Activated CD4-positive, alpha-beta T cell treated with anti-CD3 and anti-CD28 coated beads, Interleukin-2, amount 50 U/mL, for 48 hours (primary cell): ENCODE measurements at places on chromosomes 6 and 20.

DNA sequence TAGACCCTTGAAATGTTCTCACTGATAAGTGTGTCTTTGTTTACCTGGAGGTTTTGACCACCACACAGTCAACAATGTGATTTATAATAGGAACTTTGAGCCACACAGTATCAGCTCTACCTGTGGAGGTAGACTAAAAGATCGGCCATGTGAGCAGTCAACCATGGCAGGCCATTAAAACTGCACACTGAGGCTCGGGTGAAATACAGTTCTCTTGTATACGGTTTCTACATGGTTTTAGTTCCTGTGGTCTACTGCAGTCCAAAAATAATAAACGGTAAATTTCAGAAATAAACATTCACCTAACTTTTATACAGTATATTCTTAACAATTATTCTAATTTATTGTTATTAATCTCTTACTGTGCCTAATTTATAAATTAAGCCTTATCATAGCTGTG is 47.2 kb downstream of the TRIM38 start:
- DNase-seq: no peak

DNA sequence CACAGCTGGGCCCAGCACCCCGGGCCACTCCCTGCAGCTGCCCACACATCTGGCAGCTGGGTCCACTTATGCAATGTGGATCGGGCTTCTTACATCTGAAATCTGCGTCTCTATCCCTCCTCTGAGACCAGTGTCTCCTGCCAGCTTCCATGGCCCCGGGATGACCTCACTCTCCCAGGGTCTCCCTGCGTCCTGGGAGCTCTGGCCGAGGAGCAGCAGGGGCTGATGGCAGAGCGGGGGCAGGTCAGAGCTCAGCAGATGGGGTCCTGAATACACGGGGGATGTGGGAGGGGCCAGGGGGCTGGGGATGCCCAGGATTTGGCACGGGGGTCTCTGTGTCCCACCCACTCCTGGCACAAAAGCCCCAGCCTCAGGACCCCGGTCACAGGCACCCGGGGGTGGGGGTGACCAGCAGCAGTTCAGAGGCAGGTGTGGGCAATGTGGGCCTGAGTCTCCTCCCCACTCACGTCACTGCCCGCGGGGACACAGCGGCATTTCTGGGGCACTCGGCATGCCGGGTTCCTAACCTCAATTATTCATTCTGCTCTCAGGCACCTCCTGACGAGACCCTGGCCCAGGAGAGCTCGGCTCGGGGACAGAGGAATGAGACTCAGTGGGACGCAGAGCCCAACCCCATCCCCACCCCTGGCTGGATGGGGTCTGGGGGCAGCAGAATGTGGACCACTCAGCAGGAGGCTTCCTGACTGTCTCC is 16.4 kb downstream of the CHRNA4 start:
- no peak for DNase-seq

GRCh38 chr6:44787254-44787834 is 399.8 kb downstream of the CDC5L start:
- DNase-seq: peak; percentile 6

DNA sequence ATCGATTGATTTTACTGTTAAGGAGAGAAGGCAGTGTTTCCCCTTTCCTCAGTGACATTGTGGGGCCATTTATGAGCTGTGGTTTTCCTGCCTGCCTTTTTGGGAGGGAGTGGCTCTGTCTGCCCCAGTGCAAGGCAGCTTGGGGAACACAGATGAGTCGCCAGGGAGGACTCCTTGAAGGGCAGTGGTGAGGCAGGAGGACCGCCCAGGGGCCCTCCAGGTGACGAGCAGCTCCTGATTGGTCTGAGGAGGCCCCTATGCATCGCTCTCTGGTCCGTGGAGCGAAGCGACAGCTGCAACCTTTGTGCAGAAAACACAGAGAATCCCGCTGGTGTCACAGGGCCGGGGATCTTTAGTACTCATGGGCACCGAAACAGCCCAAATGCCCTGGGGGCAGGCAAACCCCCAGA is 100.3 kb downstream of the TMEM242 start:
- DNase-seq: no peak

GRCh38 chr6:34082864-34083626 is 62.8 kb downstream of the GRM4 start:
- DNase-seq: no peak

DNA sequence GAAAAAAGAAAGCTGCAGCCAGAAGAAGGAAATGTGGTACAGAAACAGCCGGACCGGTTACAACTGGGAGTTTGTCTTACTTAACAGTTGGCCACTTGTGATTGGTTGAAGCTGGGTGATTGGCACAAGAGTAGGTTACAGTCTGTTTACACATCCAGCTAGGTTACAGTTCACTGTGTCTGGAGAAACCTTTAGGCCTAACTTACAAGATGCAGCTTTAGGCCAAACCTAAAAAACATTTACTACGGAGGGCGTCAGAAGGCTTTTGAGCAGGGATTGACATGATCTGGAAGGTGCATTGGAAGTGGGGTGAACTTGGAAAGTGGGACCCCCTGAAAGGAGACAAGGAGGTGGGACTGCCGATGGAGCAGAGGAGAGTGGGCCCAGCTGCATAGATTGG is 122.3 kb downstream of the BANF2 start:
- DNase-seq: no peak

DNA sequence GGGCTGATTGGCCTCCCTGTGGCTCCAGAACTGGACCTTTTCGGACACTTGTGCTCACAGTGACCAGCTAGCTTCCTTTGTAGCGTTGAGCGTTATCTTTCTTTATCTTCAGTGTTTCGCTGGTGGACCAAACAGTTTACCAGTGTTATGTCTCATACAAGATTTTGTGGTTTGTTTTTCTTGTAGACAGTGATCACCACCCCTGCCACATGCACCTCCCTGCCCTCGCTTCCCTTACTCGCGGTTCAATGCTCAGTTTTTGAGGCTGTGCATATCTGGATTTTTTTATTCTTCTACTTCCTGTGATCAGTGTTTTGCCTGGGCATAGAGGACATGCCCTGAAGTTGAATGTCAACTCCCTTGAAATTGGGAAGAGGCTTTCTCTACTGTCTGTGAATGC is 16.4 kb downstream of the MYT1 start:
- no peak for DNase-seq

GRCh38 chr6:31462026-31462963 is 35.6 kb upstream of the MICB start:
- no peak for DNase-seq

DNA sequence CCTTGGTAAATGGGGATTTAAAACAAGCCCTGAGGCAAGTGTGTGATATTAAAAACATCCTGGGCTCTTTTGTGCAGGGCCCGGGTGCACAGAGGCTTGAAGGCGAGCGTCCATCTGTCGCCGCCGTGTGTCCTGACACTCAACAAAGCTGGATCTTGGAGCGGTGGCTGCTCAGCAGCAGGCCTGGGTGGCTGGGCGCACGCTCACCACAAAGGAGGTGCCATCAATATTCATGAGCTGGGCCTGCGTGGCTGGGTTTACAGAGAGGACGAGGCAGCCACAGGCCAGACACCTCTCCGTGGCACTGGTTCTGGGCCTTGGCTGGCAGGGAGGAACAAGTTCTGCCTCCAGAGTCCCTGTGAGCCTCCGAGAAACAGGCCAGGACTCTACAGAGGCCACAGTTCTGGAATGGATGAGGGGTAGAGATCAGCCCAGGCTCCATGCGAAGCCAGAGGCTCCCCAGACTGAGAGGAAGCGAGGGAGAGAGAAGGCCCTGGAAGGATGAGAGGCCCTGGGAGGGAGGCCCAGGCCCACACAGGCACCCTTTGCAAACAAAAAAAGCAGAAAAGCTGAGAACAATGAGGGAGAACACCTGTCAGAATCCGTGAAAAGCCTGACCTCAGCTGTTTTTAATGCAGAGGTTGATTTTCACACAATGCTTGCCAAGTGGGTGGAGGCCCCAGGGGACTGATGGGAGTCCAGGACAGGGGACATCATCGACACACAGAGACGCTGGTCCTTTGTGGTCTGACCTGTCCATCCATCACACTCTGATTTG is 21.9 kb downstream of the BHLHE23 start:
- no peak for DNase-seq

DNA sequence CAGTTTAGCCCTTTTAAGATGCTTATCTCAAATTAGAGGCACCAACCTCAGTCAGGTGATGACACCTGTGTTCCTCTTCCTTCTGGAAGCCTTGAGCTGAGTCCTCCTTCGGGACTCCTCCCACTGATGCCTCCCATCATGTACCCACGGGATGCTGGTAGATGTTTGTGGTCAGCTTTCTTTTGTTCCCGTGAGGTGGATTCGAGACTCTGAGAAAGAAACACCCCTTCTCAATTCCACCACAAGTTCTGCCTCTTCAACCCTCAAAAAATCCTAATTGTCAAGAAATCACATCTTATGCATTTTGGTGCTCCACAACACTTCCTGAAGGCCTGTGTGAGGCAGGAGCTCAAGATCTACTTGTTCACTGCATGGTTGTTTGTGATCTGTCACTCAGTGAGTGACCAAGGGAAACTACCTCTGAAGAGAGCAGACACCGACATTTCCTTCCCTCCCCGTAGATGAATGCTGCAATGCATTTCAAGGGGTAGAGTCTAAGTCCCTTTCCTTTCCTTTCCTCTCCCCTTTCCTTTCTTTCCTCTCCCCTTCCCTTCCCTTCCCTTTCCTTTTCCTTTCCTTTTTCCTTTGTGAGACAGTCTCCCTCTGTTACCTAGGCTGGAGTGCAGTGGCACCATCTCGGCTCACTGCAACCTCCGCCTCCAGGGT is 50.5 kb downstream of the PCNA start:
- DNase-seq: no peak

DNA sequence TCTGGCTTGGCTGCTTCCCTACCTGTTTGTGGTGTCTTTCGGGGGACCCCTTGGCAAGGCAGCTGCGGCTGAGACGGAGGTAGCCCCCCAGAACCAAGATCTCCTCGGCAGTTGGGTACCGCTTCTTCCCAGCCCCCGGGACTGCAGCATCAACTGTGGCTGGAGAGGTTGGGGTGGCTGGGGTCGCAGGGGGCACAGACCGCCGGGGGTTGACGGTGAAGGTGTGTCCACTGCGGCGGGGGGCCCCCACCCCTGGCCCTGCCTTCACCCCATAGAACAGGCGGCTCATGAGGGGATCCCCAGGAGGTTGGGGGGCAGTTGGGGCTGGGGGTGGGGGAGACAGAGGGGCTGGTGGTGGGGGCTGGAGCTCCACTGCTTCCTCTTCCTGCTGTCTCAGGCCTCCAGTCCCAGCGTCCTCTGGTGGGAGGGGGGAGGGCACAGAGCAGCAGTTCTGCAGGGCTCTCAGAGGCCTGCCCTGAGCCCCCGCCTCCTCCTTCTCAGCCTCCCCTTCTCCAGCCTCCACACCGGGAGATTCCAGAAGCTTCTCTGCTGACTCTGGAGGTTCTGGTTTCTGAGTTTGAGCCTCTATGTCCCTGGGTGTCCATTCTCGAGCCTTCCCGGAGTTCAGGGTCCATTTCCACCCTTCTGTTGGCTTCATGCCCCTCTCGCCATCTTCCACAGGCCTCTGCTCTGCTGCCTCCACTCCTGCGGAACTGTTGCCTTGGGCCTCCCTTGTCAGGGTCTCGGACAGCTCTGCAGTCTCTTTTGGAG is 1.9 kb downstream of the PPP1R18 start:
- DNase-seq: peak; percentile 68

- DNase-seq: no peak
Observed at GRCh38 chr6:109117346-109118035, 22.2 kb downstream of the CEP57L1 start.

GRCh38 chr6:84615113-84615850 is 149.1 kb downstream of the TBX18 start:
- DNase-seq: no peak

DNA sequence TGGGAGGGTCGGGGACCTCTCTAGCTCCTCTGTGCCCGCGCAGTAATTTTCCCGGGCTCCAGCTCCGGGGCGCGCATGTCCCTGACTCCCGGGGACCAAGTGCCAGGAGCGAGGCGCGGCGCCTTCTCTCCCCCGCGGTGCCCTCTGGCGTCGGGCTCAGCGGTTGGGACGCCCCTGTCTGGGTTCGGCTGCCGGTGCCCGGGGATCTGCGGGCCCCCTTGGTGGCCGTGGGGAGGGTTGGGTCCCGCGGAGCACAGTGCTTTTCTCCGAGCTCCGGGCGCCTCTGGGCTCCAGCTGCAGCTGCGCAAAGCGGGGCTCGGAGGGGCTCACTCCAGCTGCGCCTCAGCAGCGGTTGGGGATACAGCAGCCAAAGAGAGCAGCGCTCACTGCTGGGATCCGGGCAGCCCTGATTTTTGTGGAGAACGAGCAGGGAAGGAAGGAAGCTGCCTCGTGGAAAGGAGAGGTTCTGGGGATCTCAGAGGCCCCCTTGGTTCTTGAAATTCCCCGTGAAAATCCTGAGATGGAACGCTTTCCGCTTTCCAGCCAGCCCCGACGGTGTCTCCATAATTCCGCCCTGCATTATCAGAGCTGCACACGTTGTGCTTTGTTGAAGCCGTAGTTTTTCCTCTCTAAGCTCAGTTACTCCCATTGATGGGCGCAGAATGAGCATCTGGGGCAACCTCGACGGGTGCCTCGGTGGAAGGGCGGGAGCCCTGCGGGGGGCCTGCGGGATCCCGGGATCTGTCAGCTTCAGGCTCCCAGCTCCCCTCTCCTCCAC is 861 bp downstream of the PPP1R14C start:
- DNase-seq: no peak

DNA sequence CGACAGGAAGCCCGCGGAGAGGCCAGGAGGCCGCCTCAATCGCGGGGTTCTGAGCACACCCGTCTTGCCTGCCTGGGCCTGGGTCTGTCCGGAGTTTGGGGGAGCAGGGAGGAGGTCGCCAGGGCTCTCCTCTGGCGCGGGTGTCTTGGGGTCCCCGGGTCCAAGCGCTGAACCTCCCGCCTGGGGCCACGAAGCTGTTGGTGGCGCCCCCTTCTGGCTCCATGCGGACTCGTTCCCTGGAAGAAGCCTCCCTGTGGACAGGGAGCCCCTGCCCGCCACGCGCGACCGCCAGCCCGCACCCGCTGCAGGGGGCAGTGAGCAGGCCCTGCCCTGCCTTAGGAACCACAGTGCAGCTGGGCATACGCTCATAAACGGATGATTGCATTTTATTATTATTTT is 44.7 kb downstream of the MCUR1 start:
- DNase-seq: no peak

- no peak for DNase-seq
Observed at GRCh38 chr6:126112171-126112632, 125.9 kb downstream of the TRMT11 start.

GRCh38 chr20:1685304-1686052 is 27.9 kb upstream of the SIRPG start:
- DNase-seq: no peak

DNA sequence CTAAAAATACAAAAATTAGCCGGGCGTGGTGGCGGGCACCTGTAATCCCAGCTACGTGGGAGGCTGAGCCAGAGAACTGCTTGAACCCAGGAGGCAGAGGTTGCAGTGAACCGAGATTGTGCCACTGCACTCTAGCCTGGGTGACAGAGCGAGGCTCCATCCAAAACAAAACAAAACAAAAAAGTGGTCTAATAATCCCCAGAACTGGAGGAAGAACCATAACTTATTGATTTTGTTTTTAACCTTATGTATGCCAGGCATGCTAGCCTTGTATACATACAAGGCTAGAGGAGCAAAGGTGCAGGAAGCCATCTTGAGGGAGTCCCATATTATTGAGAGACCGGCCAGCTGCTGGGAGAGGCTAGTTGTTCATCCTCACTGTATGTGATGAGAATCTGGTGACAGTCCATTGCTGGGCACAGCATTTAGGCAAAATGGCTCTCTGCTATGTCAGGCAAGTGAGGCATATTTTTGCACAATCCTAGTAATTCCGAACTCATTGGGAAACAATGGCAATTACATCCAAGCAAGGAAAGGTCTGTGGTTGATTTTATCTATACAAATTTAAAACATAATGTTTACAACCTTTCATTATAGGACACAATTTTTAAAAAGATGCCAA is 18.0 kb downstream of the HFE start:
- no peak for DNase-seq
